Fibroblast of skin of right quadriceps (primary cell): ENCODE measurements at places on chromosomes 6 and 20.

GRCh38 chr20:19968466-19969073 lies 48.6 kb upstream of the NAA20 start:
- no peak for DNase-seq

DNA sequence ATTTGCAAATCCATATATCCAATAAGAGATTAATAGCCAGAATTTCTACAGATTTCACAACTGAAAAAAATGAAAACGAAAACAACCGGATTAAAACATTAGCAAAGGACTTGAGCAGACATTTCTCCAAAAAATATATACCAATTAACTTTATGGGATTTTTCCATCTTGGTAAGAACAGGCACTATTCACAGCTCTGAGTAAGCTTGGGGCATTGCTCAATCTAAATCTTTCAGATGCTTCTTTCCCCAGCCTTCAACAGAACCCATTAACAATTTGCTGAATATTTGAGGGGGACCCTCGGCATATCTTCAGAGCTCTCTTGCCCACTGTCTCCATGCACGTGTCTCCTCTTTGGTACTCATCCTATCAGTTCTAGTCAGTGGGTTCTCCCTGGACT lies 111.7 kb upstream of the CD93 start:
- no peak for DNase-seq

GRCh38 chr6:23349521-23350147 lies 776.4 kb upstream of the NRSN1 start:
- peak; percentile 92 for DNase-seq

GRCh38 chr6:106167096-106167814 lies 81.1 kb downstream of the PRDM1 start:
- no peak for DNase-seq

GRCh38 chr6:82840571-82840970 lies 225.1 kb downstream of the UBE3D start:
- DNase-seq = peak; percentile 20

DNA sequence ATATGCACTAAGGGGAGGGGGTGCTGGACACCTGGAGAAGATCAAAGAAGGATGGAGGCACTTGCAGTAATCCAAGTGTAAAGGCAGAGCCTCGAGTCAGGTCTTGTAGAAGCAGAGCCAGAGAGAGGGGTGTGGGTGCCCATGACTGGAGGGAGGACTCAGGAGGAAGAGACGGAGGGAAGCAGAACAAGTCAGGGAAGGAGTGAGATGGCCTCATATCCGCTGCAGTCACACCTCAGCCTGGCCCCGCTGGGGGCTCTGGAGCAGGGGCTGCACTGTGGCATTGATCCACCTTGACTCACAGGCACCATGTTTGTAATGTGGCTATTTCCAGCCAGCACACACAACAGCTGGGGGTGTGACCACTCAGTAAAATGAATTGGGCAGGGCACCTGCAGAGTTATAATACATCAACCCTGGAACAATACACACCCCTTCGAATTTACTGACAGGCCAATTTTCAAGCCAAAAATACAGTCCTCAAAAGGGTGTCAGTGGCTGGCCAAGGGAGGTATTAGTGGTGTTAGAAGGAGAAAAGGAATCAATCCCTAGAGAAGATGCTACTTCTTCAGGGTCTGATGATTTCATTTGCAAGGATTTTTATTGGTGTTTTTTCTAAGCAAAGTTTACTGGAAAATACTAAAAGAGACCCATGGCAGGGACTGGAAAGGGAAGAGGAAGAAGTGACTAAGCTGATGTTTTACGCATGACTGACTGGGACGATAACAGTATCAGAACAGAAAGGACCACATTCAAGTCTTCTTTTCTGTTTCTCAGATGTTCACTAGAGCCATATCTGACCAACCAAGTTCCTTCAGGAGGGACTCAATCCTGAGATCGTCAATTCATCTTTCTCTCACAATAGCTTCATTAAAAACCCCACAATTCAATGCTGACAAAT lies 18.9 kb upstream of the NXT1 start:
- DNase-seq = no peak

GRCh38 chr6:12116264-12116800 lies 104.2 kb downstream of the HIVEP1 start:
- no peak for DNase-seq

DNA sequence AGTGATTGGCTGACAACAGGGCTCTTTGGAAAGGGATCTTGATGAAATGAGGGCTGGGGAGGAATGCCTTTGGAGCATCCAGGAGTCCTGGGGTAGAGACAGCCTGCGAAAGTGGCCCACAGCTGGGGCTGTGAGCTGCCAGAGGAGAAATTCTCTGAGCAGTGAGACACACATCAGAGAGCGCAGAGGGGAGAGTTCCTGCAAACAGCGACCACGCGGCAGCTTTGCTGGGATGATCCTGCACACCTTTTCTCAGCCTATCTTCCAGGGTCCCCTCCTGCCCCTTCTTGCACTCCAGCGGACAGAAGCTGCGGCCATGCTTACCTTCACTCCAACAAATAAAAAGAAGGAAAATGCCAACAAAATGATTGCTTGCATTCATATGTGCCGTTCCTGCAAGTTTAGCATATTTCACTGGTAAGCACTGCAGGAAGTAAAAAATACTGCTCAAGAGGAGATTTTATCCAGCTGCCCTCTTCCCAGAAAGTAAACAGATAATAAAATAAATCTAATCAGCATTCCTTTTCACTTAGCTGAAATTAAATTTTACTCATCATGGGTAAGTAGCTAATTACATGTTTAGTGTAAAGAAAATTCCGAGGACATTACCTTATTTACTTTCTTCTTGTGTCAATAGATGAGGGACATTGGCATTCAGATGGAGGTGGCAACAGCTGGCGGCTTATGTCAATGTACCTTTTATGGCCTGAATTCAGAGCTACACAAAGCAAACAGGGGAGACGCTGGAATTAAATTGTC lies 339.9 kb upstream of the ARID1B start:
- no peak for DNase-seq

DNA sequence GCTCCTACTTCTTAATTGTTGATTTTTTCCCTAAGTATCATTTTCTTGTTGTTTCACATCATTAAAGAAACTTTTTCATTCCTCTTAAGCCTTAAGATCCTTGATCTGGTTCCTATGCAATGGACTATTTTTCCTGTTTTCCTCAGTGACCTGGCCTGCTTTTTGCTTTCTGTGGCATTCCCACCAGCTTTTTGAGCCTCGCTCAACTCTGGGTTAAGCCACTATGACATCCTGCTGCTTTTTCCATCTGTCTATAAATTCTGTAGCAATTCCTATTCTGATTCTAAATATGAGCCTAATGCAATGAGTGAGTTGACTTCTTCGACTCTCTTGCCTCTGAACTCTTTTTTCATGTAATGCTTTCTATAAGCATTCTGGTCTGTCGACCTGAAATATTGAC lies 160.3 kb downstream of the GRM1 start:
- no peak for DNase-seq

GRCh38 chr6:137323860-137324259 lies 104.7 kb upstream of the IFNGR1 start:
- no peak for DNase-seq

GRCh38 chr20:50852085-50852484 lies 57.2 kb downstream of the BCAS4 start:
- DNase-seq = no peak

GRCh38 chr6:170047823-170048222 lies 243.1 kb downstream of the DLL1 start:
- DNase-seq = no peak

DNA sequence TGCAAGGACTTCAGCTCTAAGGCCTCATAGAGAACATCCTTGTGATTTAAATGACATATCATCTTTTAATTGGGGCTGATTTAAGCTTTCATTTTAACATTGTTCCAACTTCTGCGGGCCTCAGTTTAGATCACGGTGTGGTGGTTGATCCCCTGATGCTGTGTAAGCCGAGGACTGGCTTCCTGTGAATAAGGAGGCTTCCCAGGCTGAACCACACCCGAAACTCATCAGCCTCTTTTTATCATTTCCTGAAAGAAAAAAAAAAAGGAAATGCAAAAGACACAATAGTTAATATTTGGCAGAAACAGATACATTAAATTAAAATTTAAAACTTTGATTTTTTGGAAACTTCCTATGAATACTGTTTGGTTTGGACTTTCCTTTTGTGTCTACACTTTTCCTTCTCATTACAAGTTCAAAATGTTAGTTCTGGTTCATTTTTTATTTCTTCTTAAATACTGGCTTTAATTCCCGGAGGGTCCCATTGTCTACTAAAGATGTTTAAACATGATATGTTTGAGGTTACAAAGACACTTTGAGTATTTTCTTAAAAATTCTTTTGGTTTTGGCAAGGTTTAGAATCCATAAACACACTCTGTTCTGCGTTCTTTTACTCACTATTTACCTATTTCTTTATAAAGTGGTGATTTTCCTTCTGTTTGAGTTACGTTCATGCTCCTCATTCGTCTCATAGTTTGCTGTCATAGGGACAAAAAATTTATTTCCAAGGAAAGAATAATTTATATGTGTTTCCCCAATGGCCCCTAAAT lies 230.0 kb upstream of the SULF2 start:
- DNase-seq = peak; percentile 94

GRCh38 chr6:138370631-138371451 lies 6.9 kb upstream of the SMIM28 start:
- no peak for DNase-seq

- DNase-seq = no peak
Observed at GRCh38 chr6:18214003-18214402, 50.3 kb downstream of the DEK start.

- DNase-seq = no peak
Observed at GRCh38 chr20:24743641-24744040, 205.4 kb upstream of the CST7 start.

GRCh38 chr20:24100370-24101011 lies 111.9 kb upstream of the GGTLC1 start:
- peak; percentile 31 for DNase-seq

GRCh38 chr6:142377497-142377848 lies 75.7 kb downstream of the ADGRG6 start:
- no peak for DNase-seq

- DNase-seq = no peak
Observed at GRCh38 chr6:134849920-134850447, 99.9 kb downstream of the ALDH8A1 start.

GRCh38 chr6:3707024-3707423 lies 44.5 kb downstream of the PXDC1 start:
- no peak for DNase-seq

- DNase-seq = no peak
Observed at GRCh38 chr20:1657556-1658334, at the start of gene SIRPG. TSS of gene SIRPG (minus strand) at chr20:1657779. CDS start at chr20:1657714, 65 bp downstream.

DNA sequence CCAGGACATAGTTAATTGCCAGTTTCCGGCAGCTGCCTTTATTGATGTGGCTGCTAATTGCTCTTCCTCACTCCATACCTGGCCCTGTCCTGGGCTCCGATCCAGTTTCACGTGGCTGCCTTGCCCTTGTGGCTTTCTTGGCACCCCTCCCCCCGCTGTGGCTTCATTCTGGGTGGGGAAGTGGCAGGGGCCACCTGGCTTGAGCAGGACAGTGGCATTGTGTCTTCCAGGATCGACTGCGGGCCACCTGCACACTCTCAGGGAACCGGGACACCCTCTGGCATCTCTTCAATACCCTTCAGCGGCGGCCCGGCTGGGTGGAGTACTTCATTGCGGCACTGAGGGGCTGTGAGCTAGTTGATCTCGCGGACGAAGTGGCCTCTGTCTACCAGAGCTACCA lies 10.8 kb downstream of the MAVS start:
- DNase-seq = no peak

DNA sequence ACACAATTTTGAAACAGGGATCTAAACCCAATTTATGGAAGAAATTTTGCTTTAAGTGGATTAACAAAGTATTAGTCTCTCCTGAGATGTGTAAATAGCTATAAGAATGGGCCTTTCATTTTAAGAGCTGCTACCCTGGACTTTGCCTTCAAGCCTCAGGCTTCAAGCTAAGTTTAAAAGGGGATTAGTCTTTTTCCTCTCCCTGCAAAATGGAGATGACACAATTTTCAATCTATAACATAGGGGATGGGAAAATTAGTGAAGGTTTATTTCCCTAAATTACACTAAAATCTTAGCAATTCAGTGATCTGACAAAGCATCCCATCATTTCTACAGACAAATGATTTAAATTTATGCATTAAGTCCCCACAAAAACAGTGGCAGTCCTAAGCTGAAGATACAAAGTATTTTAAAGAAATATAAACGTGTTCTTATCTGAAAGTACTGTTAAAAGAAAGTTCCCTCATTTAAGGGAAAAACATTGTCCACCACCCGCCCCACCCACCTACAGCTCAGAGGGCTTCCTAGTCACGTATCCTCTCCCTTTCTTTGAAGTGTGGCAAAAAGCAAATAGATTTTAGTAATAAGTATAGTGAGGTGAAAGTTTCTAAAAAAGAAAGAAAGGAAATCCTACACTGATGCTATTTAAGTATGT lies 14.5 kb downstream of the ARHGAP18 start:
- no peak for DNase-seq

GRCh38 chr6:100116411-100117194 lies 122.6 kb upstream of the MCHR2 start:
- peak; percentile 80 for DNase-seq

GRCh38 chr6:219641-220198 lies 72.6 kb upstream of the DUSP22 start:
- DNase-seq = peak; percentile 52

GRCh38 chr6:13848522-13849150 lies 34.3 kb upstream of the MCUR1 start:
- DNase-seq = no peak

DNA sequence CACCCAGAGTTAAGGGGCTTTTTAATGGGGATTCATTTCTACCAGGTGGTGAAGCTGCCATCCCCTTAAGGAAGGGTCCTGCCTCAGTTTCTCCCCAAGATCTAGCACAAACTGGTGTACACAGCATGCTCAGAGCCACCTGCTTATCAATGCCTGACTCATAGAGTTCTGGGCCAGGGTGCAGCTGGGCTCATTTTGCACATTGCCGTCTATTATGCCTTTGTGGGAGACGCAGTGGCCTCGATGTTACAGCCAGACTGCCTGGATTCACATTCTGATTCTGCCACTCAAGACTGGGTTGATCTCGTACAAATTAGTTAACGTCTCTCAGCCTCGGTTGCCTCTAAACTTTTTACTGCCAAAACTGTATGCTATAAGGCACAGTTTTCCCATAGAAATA lies 365.7 kb downstream of the ZFAND3 start:
- DNase-seq = no peak

- DNase-seq = peak; percentile 28
Observed at GRCh38 chr6:53233309-53233708, 84.7 kb upstream of the GCM1 start.

DNA sequence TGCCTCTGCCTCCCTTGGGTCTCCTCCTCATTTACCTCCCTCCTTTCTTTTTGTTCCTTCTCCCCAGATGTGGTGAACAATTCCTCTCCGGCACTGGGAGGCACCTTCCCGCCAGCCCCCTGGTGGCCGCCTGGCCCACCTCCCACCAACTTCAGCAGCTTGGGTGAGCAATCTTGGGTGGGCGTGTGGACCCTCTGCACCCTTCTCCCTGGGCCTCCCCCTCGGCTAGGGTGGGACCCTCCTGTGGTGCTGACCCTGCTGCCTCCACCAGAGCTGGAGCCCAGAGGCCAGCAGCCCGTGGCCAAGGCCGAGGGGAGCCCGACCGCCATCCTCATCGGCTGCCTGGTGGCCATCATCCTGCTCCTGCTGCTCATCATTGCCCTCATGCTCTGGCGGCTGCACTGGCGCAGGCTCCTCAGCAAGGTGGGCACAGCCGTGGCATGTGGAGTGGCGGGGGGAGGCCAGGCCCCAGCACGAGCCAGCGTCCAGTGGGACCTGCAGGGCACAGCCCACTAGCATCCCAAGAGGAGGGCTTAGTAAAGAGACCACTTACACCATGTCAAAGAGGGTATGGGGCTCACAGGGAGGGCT lies 8.8 kb downstream of the DDR1 start:
- DNase-seq = no peak
